ENCODE measurements at places on chromosomes 13 and 19.

- no peak for DNase-seq
These were observed 3.2 kb downstream of the UBAC2 start for GRCh38 chr13:99203601-99204579.

DNA sequence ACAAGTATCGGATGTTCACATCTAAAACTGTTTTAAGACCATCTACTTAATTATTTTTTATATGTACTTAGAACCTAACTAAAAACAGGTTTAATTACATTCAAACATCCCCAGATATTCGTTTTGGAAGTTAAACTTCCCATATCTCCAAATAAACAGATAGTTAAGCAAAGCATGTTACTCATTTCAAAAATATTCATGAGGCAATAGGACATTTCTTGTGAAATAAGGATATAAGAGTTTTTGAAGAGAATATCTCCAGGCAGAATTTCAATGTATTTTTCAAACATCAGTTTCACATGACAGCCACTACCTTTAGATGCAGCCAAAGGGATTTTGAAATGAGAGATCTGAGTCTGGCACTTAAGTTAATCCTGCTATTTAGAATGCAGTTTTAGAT lies 697.5 kb downstream of the SLITRK1 start:
- DNase-seq: no peak

- no peak for DNase-seq
These were observed 13.2 kb downstream of the PRR36 start for GRCh38 chr19:7860714-7861618.

DNA sequence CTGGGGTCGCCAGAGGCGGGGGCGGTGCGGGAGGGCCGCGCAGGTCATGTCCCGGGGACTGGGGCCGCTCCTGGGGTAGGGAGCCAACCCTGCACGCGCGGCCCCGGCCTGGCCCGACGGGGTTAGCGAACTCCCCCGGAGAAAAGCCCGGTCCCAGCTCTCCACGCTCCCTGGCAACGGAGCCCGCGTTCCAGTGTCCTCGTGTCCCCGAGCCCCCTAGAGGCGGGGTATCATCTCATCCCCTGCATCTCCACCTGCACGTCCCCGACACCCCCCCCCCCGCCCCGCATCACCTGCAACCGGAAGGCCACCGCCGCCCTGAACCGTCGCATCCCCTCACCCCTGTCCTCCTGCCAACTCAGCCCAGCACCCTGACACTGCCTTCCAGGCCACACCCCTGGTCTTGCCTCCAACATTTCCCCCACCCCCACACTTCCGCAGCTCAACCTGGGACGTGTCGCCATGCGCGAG lies 2.7 kb downstream of the WDR88 start:
- DNase-seq: no peak

DNA sequence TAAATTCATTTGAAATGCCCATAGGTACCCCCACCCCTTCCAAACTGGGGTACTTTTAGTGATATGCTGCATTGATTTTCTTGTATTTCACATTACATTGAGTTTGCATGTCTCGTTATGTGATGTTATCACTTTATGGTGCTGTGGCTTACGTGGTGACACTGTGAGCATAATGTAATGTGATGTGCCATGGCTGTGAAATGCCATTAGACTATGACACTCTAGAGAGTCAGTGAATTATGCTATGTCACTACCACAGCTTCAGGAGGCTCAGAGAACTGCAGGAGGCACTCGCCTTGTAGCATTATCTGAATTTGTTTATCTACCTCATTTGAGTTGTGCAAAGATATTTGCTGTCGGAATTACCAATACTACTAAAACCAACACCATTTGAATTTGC lies 590.1 kb upstream of the SLC10A2 start:
- DNase-seq: no peak

DNA sequence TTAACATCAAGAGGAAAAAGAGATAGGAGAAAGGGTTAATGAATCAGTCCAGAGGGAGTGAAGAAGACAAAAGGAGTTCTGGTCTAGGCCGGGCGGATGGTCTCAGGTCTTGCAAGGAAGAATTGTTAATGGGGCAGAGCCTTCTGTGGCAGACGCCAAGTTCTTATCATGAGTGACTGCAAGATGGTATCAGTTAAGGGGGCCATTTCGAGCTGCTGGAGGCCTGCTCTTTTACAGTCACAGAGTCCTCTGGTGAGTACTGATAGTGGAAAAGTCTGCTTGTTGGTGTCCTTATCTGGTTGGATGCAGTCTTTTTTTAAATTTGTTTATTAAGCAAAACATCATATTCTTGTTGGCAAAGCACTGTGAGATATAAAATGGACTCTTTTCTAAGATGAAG lies 590.9 kb upstream of the SGCG start:
- DNase-seq: no peak

- DNase-seq: no peak
These were observed 14.6 kb downstream of the PRR12 start for GRCh38 chr19:49605605-49606004.

GRCh38 chr19:36136964-36137686 lies 2.7 kb upstream of the CAPNS1 start:
- DNase-seq: no peak

DNA sequence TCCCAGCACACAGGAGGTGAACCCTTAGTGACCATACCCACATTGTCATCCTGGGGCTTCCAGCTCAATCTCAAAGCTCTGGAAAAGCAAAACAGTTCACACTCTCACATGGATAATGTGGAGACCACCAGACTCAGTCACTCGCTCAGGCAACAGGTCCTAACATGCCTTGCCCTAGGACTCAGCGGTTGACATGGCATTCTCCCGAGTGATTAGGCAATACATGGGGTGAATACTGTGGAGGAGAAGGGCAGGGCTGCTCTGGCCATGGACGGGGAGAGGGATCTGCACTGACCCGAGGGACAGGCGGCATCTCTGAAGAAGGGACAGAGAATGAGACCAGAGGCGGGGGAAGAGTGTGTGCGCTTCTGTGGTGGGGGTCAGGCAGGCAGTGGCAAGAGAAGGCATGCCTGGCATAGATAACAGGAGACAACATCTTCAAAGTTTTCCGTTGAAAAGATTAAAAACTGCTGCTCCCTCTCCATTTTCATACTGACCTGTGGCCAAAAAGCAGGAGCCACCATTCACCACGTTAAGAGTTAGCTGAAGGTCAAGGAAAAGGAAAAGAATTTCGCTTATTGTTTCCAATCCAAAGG lies 44.5 kb upstream of the EPHX3 start:
- no peak for DNase-seq

Data from endothelial cell (in vitro differentiated cells).